ENCODE measurements at places on chromosomes 5 and 9. TPM values are rescaled to one million over a fixed set of nuclear protein-coding genes. Genes with fewer than 3 reads are reported as not detected.

The LRRC19 gene
- total RNA-seq = not detected

The CLIC3 gene
- total RNA-seq = 6.2 TPM

The GRXCR2 gene
- total RNA-seq = not detected

The CCL27 gene
- total RNA-seq = not detected

The SPATA31A7 gene
- total RNA-seq = not detected

The ZNF454 gene
- total RNA-seq = not detected

The SYK gene
- not detected for total RNA-seq

The ANKRD31 gene
- 2.8 TPM for total RNA-seq

The CDC25C gene
- total RNA-seq = 39.8 TPM

The PCDHB11 gene
- 1.4 TPM for total RNA-seq

The BARHL1 gene
- total RNA-seq = not detected

The PFN3 gene
- total RNA-seq = not detected

The PCDHB2 gene
- 17.6 TPM for total RNA-seq

The COL15A1 gene
- total RNA-seq = not detected

The MCIDAS gene
- 3.3 TPM for total RNA-seq
